ENCODE measurements at places on chromosomes 1 and 21.

GRCh38 chr1:210159211-210159610 lies 73.4 kb upstream of the SERTAD4 start:
- DNase-seq = no peak

DNA sequence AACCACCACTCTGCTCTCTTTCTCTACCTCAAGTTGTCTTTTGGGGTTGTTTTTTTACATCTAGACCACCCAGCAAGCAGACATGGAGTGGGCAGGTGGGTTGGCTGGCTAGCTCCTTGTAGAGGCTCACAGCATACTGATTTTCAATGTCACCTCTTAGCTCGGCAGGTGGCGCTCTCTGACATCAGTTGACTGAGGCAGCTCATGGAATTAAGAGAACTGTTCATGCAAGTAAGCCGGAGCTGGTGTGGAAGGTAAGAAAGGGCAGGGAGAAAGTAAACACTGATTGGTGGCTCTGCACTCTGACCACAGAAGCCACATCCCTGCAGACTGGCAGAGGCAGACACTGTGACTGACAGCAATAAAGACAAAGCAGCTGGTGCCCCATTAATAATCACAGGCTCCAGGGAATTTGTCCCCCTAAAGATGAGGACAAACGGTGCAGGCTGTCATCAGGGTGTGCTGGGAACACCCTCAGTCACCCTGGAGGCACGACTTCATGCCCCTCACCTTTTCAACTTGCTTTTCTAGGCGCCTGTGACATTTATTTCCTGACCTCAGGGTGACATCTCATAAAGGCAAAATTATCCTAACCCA lies 226.8 kb downstream of the LMX1A start:
- DNase-seq = no peak

GRCh38 chr1:200668514-200669313 lies 993 bp downstream of the DDX59 start:
- DNase-seq = no peak

DNA sequence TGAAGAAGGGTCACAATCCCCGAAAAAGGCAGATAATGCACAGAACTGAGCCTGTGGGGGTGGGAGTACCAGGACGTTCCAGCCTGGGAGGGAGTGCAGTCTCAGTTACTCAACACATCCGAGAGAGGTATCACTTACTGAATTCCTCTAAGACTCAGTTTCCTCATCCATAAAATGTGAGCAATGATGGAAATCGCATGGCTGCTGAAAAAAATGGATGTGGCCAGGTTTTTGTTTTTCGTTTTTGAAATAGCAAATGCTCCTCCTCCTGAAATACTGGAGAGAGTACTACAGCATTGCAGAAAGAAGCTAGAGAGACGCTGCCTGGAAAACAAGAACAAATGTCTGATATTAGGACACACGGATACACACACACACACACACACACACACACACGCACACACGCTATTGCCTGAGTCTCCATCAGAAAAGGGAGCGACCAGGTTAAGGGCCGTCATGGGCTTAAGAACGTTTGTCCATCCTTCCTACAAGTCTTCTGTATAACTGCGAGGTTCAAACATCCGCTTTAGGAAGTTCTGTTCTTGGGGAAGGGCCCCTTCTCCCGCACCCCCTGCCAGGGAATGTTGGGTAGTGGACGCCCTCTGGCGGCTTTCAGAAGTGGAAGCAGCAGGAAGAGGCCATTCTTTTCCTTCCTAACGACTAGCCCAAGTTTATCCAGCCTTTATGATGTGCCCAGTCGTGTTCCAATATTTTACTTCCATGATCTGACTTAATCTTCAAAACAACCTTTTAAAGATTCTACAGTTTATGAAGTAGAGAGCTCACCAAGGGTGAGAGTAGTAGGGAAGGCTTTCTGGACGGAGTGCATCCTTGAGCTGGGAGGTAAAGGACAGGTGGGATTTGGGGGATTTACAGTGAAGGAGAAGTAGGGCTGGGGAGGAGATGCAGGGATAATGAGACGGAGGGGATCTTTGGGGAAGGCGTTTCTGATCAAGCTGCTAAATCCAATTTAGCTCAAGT lies 699 bp upstream of the NES start:
- DNase-seq = no peak

GRCh38 chr1:110438893-110439292 lies 12.1 kb upstream of the PROK1 start:
- no peak for DNase-seq

DNA sequence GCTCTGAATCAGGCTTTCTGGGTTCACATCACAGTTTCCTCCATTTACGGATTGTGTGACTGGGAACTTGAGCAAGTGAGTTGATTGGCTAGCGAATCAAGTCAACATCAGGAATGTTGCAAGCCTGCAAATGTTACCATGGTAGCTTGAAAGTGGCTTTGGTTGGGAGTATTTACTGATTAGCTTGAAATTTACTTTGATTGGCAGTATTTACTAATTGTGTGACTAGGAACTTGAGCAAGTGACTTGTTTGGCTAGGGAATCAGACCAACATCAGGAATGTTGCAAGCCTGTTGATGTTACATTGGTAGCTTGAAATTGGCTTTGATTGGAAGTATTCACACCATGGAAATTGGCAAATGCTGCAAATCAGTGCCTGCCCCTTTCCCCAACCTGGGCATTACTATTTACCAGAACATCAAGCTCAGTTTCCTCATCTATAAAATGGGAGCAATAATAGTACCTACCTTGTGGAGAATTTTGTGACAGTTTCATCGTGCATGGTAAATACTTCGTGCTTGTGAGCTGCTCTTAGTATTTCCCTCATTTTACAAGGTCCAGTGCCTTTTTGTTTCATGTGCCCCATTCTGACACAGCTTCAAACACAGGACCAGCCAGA lies 23.1 kb upstream of the B3GALNT2 start:
- no peak for DNase-seq

- no peak for DNase-seq
Observed at GRCh38 chr1:29391362-29391880, 155.1 kb downstream of the PTPRU start.

DNA sequence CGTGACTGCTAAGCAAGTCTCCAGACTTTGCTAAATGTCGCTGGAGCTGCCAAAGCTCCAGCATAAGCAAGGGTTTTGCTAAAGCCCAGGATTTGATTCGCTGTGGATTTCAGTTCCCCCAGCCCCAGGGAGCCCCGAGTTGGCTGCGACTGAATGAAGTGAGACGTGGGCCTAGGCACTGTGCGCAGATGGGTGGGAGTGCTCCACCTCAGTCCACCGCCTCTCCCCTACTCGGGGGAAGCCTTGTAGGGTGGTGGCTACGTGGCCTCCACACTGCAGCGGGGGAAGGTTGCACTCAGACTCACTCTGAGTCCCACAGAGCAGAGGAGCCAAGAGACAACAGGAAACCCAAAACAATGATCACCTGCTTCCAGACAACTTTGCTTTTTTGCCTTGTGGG lies 397.8 kb upstream of the VAMP3 start:
- DNase-seq = no peak

GRCh38 chr1:17235135-17235885 lies 13.6 kb upstream of the PADI3 start:
- no peak for DNase-seq

- no peak for DNase-seq
Observed at GRCh38 chr1:227320476-227320875, 2.2 kb upstream of the CDC42BPA start.

DNA sequence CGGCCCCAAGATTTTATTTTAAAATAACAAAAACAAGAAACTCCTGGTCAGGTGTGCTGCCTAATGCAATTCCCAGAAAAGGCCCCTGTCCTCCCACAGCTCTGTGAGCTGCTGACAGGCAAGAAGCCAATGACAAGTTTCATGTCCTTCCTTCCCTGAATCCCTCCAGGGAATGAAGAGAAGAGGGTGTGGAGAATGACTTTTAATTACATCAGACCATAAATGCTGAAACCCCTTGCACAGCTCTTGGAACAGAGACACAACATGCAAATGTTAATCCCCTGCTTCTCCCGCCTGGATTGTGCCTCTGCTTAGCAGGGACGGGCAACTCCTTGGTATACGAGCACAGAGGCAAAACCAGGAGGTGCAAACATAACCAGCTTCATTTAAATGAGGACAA lies 228.1 kb upstream of the CAMK1G start:
- no peak for DNase-seq

DNA sequence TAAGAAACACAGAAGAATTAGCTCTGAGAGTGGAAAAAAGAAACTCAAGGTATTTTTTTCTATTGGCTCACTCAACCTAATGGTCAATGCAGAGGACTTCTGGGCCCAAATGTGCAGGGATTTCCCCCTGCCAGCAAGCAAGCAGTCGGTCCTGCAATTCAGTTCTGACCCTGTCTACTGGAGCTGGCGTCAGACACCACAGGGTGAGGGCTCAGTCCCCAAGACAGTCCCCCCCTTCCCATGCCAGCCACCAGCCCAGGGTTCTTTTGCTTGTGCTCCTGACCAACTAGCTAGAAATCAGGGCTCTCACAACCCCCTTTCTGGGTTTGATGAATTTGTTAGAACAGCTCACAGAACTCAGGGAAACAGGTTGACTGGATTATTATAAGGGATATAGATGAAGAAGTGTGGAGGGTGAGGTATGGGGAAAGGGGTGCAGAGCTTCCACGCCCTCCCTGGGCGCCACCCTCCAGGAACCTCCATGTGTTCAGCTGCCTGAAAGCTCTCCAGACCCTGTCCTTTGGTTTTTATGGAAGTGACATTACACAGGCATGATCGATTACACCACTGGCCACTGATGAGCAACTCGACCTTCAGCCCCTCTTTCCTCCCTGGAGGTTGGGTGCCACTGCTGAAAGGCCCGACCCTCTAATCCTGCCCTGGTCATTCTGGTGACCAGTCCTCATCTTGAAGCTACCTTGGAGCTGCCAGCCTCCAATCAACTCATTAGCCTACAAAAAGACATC lies 22.5 kb upstream of the PWP2 start:
- DNase-seq = no peak

- no peak for DNase-seq
Observed at GRCh38 chr1:226717256-226717909, 21.7 kb downstream of the ITPKB start.

GRCh38 chr1:213279410-213279809 lies 228.4 kb downstream of the RPS6KC1 start:
- no peak for DNase-seq

DNA sequence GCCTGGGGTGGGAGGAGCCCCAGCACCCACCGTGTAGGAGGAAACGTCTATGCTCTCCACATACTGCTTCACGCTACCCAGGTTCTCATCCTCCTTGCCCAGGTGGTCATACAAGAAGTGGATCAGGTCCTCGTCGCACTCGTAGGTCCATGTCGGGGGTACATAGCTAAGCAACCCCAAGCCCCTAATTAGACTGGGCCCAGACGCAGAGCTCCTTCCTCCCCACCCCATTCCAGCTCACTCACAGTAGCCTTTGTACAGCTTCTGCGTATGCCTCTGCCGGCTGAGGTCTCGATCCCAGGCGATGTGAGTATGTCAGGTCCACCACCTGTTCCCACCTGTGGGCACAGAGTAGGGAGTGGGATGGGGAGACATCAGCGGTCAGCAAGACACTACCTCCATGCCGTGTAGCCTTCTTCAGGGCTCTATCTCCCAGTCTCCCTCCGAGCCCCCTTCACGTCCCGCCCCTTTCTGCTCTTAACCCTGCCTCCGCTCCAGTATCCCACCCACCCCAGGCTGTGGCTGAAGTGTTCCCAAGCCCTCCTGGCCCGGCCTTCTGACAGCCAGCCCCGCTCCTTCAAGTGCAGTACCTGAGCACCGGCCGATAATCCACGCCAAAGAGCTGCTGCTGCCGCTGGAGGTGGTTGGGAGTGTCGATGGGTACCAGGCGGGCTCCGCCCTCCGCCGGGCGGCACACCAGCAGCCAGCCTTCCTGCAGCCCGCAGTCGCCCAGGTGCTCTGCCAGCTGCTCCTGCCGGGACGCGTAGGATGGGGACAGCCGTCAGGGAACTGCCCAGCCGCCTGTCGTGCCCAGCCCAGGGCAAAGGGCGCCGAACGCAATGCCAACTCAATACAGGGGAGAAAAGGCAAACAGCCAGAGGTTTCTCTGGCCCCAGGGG lies 919 bp downstream of the HECTD3 start:
- no peak for DNase-seq

DNA sequence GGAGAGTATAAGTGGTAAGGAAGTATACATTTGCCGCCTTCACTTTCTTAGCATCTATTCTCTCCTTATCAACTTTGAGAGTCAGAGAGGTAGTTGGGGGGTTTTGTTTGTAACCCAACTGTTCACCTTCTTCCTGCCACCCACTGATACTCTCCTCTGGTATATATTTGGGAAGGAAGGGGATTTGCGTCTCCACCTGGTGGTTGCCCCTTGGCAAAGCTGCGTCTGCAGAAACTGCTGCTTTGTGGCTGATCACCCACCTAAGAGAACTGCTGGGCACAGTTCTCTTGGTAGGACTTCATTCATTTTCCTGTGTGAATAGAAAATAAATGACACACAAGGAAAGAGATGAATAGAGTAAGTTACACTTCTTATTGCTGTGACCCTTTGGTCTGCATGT lies 87.0 kb downstream of the SYT14 start:
- DNase-seq = no peak

DNA sequence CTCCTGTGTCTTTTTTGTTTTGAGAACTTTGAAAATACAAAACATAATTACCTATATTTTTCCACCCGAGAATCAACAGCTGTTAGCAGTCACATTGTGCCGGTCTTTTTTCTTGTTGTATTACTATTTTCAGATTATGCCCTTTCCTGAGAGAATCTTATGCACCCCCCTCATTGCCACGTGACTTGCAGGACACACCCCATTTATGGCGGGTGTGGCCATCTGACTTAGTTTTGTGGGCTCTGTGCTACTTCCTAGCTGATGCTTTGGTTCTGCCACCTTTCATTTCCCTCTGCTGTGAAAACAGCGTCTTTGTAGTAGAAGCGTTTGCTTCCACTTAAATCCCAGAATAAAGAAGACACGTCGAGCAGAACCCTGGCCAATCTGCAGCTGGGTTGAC lies 82.8 kb upstream of the SOX13 start:
- DNase-seq = no peak

DNA sequence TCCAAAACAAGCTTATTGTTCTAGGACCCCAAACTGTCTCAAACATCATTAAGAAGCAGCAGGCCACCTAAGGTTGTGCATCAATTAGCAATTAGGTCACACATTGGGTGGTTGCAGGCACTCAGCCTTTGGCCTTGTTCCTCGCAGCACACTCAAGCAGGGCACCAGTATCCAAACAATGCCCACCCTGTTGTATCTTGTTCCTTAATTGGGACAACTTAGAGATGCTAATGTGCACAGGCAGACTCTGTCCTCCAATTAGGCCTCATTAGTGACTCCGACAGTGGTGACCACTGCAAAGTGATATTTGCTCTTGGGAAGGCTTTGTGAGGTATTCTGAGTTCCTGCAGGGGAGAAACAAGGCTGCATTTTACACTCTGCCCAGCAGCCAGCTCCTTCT lies 515.1 kb upstream of the PTBP2 start:
- DNase-seq = no peak
